Common myeloid progenitor, CD34-positive (primary cell): ENCODE measurements at places on chromosomes 13 and 19.

DNA sequence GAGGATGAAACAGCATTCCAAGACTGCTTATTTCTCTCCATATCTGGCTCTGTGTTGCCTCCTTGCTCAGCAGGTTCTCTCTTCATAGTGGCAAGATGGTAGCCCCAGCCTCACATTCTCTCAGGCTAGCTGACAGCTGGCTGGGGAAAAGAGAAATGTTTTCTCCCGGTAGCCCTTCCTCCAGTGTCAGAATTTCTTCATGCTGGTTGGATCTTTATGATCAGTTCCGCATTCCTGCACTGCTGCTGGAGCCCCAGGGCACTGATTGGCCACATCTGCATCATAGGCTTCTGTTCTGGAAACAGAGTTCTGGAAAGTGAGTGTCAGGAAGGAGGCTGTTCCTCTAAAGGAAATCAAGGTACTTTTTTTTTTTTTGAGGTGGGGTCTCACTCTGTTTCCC lies 24.6 kb downstream of the POP4 start:
- no peak overlapping the region for H3K27ac ChIP-seq
- no peaks in the 10 kb centered on the region for H3K36me3 ChIP-seq

- H3K4me1 ChIP-seq: peaks cover 36% of the 10 kb centered on the region
- H3K36me3 ChIP-seq: peaks cover 16% of the 10 kb centered on the region
- H3K4me3 ChIP-seq: peak overlapping the region; percentile 69
- DNase-seq: peak; percentile 79
- H3K27me3 ChIP-seq: no peaks in the 10 kb centered on the region
These were observed 29.8 kb upstream of the ASF1B start for GRCh38 chr19:14165990-14166830.

- H3K27ac ChIP-seq: no peak overlapping the region
- no peaks in the 10 kb centered on the region for H3K27me3 ChIP-seq
- H3K36me3 ChIP-seq: no peaks in the 10 kb centered on the region
- H3K4me3 ChIP-seq: no peak overlapping the region
- no peaks in the 10 kb centered on the region for H3K4me1 ChIP-seq
These were observed 51.0 kb downstream of the ZNF146 start for GRCh38 chr19:36265856-36266374.

DNA sequence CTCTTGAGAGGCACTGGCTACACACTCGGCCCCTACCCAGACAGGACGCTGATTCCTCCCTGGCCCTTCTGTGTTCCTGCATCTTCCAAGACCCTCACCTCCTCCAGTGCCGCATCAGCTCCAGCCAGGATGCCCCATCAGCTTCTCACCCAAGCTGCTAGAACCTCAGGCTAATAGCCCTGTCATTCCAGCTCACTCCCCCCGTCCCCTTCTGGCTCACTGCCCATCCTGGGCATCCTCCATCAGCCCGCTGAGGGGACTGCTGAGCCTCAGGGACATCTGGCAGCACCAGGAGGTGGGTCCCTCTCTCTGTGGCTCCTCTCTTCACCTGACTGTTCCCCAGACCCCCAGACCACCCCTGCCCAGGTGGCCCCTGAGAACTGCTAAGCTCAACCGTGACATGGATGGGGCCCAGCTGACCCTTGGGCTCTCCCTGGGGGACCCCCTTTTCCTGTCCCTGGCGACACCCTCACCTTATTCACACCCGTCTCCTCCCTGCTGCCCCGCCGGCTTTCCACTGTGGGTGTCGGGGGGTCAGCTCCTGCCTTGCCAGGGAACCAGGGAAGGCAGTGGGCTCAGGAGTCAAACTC lies 4.8 kb downstream of the FFAR3 start:
- H3K27me3 ChIP-seq: no peaks in the 10 kb centered on the region
- no peak for DNase-seq
- H3K4me1 ChIP-seq: peaks cover 5% of the 10 kb centered on the region
- H3K27ac ChIP-seq: no peak overlapping the region

DNA sequence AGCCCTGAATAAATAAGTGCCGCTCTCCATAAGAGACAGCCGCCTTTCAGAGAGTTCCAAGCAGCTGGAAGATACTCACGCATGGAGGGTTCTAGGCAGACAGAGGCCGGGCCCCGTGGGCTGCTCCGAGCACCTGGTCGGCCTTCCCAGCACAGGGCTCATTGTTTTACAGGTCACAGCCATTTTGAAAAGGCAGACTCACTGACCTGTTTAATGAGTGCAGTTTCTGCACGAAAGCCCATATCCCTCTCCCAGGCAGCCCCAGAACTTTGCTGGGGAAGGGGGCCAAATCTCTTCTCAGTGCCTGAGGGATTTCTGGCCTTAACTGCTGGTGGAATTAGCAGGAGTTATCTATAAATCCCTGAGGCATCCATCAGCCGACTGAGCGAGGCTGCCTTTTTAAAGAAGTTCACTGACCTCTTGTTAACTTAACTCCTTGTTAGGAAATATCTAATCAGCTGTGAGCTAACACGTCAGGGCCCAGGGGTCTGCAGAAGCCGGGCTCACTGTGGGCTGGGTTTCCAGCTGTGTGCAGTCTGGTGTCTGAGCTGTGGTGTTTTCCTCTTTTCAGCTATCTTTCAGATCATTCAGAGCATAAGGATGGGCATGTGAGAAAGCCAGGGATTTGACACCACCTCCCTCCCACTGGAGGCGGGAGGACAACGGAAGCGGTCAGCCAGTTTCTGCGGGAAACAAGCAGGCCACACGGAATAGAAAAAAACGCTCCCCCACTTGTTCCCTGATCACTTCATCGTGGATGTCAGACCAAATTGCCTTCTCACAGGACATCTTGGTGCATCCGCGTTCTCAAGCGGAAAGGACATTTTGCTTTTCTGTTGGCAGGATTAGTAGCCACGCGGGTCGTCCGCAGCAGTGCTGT lies 23.3 kb downstream of the SERP2 start:
- H3K27me3 ChIP-seq: no peaks in the 10 kb centered on the region
- no peaks in the 10 kb centered on the region for H3K36me3 ChIP-seq
- no peak for DNase-seq
- no peak overlapping the region for H3K4me3 ChIP-seq
- H3K4me1 ChIP-seq: no peaks in the 10 kb centered on the region

DNA sequence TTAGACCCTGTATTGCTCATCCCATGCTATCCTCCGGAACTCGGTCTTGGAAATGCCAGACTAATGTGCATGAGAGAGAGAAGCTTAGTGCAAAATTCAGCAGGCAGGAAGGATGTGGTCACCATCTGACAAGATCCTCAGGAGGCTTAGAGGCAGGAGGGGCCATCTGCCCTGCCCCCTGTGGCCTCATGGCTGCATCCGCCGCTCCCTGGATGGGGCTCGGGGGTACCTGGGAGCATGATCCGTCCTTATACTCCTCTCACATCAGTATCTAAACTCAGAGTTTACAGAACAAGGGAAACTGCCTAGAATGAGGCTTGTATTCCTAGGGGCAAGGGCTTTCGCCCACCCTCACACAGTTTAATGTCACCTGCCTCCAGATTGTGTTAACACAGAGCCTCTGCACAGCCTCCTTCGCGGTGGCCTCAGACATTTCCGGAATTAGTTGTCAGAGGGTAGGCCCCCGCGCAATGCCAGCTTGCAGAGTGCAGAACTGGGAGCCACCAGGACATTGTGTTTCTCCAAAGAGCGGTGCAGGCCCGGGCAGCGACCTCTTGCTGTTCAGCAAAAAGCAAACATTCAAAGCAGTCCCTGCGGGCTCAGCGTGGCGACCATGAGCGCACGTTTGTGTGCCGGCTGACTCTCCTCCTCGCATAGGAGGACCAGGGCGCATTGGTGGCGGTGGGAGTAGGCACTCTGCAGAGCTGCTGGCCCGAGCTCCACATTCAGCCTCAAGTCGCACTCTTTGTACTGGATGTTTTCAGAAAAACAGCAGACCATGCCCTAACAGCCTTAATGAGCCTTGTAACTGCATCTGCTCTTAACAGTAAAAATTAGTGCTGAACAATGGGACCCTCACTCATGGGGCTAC lies 39.1 kb downstream of the GPR12 start:
- peaks cover 53% of the 10 kb centered on the region for H3K4me1 ChIP-seq
- H3K27ac ChIP-seq: peak overlapping the region; percentile 96
- DNase-seq: peak; percentile 81

DNA sequence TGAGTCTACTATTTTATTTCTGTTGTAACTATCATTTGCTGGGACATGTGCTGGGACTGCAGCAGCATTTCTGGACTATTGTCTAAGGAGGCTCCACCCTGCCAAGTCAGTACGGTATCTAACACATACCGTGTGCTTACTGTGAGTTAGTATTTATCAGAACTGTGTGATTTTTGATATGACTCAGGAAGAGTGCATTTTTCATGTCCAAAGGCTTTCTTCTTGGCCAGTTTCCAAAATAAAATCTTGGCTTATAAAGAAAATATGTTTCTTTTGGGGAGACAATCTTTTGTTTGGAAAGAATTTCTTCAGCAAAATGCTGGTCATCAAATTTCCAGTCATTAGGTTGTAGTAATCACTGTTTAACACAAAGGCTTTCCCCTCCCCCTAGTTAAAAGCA lies 11.6 kb downstream of the PARP4 start:
- H3K27me3 ChIP-seq: no peaks in the 10 kb centered on the region
- DNase-seq: no peak
- H3K4me1 ChIP-seq: peaks cover 4% of the 10 kb centered on the region
- no peak overlapping the region for H3K4me3 ChIP-seq

DNA sequence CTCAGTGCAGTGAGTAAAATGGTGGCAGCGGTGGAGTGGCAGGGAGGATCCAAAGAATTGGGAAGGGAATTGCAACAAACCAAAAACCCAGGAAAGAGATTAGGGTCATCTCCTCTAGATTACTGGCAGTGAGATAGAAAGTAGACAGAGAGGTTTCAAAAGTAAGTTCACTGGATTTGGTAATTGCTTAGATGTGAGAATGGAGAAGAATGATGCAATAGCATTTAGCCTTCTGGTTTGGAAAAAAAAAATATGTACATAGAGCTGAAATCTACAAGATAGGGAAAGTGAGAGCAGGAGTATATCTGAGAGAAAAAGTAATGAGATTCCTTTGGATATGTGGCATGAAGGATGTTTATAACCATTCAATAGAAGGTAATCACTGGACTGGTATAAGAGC lies 482.6 kb upstream of the GPC6 start:
- H3K4me1 ChIP-seq: no peaks in the 10 kb centered on the region
- H3K4me3 ChIP-seq: no peak overlapping the region
- H3K27me3 ChIP-seq: no peaks in the 10 kb centered on the region
- H3K36me3 ChIP-seq: no peaks in the 10 kb centered on the region
- no peak for DNase-seq
- no peak overlapping the region for H3K27ac ChIP-seq

DNA sequence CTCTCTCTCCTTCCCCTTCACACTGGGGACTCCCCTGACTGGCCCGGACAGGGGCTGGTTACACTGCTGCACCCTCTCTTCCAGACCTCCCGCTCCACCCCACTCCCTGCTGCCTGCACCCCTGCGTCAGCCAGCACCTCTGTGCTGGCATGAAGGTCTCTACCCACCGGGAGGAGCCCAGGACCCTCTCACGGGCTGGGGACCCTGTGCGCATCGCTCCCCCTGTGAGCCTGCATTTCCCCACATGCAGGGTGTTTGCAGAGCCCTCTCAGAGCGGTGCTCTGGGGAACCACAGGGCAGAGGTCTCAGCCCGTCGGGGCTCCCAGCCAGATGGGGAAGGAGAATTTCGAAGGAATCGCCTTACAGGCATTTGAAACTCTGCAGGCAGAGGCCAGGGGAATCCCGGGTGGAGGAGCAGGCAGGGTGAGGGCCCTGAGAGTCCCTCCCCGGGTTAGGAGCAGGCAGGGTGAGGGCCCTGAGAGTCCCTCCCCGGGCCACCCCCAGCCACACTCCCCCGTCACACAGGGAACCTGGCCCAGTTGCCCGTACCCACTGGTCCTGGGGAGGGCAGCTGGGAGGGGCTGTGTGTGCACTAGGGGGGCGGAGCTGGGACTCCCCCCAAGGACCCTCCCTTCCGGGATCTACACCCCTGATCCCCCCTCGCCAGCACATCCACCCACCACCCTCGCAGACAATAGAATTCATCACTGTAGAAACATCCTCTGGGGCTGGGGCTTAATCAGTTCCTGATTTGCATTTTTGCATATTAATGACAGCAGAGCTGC lies 16.3 kb upstream of the TCF3 start:
- H3K36me3 ChIP-seq: no peaks in the 10 kb centered on the region
- H3K27me3 ChIP-seq: peaks cover 60% of the 10 kb centered on the region
- H3K4me1 ChIP-seq: no peaks in the 10 kb centered on the region
- no peak overlapping the region for H3K4me3 ChIP-seq
- no peak overlapping the region for H3K27ac ChIP-seq

DNA sequence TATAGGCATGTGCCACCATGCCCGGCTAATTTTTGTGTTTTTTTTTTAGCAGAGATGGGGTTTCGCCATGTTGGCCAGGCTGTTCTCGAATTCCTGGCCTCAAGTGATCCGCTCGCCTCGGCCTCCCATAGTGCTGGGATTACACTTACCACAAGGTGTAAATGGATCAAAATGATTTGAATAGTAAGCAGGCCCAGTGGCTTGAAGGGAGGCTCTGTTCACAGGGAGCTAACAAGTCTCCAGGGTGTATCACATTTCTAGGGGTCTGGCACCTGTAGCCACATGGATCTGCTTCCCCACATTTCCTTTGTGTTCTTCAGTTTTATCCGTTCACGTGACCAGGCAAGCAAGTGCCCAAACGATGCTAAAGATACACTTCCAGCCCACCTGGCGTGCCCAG lies 13.5 kb upstream of the CNFN start:
- H3K4me1 ChIP-seq: no peaks in the 10 kb centered on the region
- no peak for DNase-seq
- no peak overlapping the region for H3K27ac ChIP-seq
- H3K27me3 ChIP-seq: no peaks in the 10 kb centered on the region
- no peak overlapping the region for H3K4me3 ChIP-seq

DNA sequence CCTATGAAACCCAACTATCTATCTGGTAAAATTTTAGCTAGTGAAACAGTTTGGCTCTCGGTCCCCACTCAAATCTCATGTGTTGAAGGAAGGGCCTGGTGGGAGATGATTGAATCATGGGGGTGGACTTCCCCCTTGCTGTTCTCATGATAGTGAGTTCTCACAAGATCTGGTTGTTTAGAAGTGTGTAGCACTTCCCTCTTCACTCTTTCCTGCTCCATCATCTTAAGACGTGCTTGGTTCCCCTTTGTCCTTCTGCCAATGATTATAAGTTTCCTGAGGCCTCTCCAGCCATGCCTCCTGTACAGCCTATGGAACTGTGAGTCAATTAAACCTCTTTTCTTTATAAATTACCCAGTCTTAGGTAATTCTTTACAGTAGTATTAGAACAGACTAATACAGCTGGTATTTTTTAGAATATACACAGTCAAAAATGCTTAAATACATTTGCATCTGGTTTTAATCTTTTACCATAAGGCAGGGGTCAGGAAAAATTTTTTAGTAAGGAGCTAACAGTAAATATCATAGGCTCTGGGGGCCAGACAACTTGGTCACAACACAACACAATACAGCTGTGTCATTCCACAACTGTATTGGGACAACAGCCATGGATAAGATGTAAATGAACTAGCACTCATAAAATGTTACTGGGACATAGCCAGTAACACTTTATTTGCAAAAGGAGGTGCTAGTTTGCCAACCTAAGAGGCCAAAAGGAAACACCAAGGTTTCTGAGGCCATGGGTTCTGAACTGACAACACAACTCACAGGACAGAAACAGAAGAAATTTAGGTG lies 24.3 kb downstream of the DZIP1 start:
- DNase-seq: no peak
- H3K36me3 ChIP-seq: no peaks in the 10 kb centered on the region
- no peaks in the 10 kb centered on the region for H3K27me3 ChIP-seq
- no peak overlapping the region for H3K4me3 ChIP-seq
- no peak overlapping the region for H3K27ac ChIP-seq

- no peaks in the 10 kb centered on the region for H3K36me3 ChIP-seq
- no peaks in the 10 kb centered on the region for H3K4me1 ChIP-seq
- no peak overlapping the region for H3K4me3 ChIP-seq
- no peak for DNase-seq
These were observed 109.7 kb upstream of the KLF12 start for GRCh38 chr13:74243637-74244526.
